WTC11 (cell line): ENCODE measurements at places on chromosomes 12 and 14. TPM values are rescaled to one million over a fixed set of nuclear protein-coding genes. Genes with fewer than 3 reads are reported as not detected.

Gene GIT2
- 21.4 to 22.3 TPM (median 21.7 TPM) in 3 replicates for total RNA-seq

Gene RND1
- total RNA-seq, result 7.6 to 9.1 TPM (median 8.5 TPM) in 3 replicates

Gene MOK
- total RNA-seq, result 2.0 to 2.7 TPM (median 2.6 TPM) in 3 replicates

Gene RDH11
- total RNA-seq, result 103 to 114 TPM (median 110 TPM) in 3 replicates

Gene FOXN3
- 143 to 170 TPM (median 147 TPM) in 3 replicates for total RNA-seq

Gene SERPINA9
- not detected in 3 replicates for total RNA-seq

Gene KCNH3
- total RNA-seq, result 0.27 to 0.44 TPM (median 0.44 TPM) in 3 replicates

Gene IFNG-AS1
- not detected in 3 replicates for total RNA-seq

Gene NPAS3
- total RNA-seq, result 1.8 to 3.2 TPM (median 1.8 TPM) in 3 replicates

Gene CCDC60
- 0.57 to 1.1 TPM (median 0.82 TPM) in 3 replicates for total RNA-seq

Gene GCH1
- total RNA-seq, result 9.2 to 10.3 TPM (median 9.8 TPM) in 3 replicates

DNA sequence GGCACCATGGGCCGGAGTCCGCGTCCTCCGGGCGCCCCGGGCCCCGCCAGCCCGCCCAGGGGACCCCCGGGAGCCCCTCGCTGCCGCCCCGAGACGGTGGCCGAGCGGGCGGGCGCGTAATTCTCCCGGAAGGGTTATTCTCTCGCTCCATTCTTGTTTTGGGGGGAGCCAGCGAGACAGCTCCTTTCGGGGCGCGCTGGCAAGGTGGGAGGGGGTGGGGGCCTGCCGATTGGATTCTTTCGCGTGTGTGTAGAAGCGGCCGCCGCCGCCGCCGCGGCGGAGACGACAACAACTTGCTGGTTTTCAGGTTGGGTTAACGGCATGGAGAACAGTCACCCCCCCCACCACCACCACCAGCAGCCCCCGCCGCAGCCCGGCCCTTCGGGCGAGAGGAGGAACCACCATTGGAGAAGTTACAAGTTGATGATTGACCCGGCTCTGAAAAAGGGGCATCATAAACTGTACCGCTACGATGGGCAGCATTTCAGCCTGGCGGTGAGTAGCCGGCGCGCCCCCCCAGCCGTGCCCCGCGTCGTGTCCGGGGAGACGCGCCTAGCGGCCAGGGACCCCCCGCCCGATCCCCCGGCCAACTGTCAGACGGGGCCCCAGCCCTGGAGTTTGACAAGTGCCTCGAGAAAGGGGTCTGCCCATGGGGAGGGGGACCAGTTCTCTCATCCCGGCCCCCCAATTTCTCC lies 755 bp downstream of the SETD1B start:
- H3K4me1 ChIP-seq, result peaks cover 28% of the 10 kb centered on the region
- peaks cover 16% of the 10 kb centered on the region for H3K36me3 ChIP-seq
- H3K27me3 ChIP-seq, result no peaks in the 10 kb centered on the region
- H3K27ac ChIP-seq, result no peak overlapping the region
- DNase-seq, result no peak
- H3K4me3 ChIP-seq, result peak overlapping the region; percentile 81

- no peaks in the 10 kb centered on the region for H3K27me3 ChIP-seq
- no peak for DNase-seq
- peaks cover 56% of the 10 kb centered on the region for H3K36me3 ChIP-seq
- H3K4me3 ChIP-seq, result no peak overlapping the region
- no peaks in the 10 kb centered on the region for H3K4me1 ChIP-seq
Measured at GRCh38 chr12:112149596-112149995, 24.2 kb downstream of the TRAFD1 start.

- H3K27me3 ChIP-seq, result no peaks in the 10 kb centered on the region
- H3K4me1 ChIP-seq, result peaks cover 8% of the 10 kb centered on the region
- no peaks in the 10 kb centered on the region for H3K36me3 ChIP-seq
- no peak overlapping the region for H3K27ac ChIP-seq
- H3K4me3 ChIP-seq, result no peak overlapping the region
Measured at GRCh38 chr14:50082784-50083466, 33.4 kb downstream of the VCPKMT start.

- no peak for DNase-seq
- H3K4me1 ChIP-seq, result 0 out of 2 replicates have a peak, but pooled peaks cover 3% of the 10 kb centered on the region
- H3K36me3 ChIP-seq, result peaks cover 56% of the 10 kb centered on the region
Measured at GRCh38 chr12:25710128-25710527, 157.0 kb upstream of the LMNTD1 start.

DNA sequence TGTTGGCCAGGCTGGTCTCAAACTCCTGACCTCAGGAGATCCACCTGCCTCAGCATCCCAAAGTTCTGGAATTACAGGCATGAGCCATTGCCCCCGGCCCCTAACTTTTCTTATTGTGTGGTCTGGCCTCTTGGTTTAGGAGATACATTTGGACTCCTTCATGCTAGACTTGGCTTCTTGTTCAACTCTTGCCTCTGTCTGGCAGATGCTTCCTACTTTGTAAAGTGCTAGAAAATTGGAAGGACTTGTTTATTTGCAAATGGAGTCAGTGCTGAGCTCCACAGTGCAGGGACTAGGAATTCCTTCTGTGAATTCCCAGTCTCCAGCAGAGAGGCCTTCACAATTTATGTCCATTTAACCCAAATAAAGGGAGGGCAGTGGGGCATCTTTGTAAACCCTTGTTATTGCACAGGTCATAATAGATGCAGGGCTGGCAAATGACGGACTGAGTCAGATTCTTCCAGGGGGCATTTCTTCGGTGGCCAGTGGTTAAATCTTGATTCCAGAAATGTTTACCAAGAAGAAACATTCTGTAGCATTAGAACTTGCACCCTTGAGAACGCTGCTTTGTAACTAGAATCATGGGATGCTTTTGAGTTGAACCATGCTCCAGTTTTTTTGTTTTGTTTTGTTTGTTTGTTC lies 73.8 kb upstream of the TBX3 start:
- H3K4me1 ChIP-seq, result peaks cover 3% of the 10 kb centered on the region
- H3K36me3 ChIP-seq, result no peaks in the 10 kb centered on the region
- no peaks in the 10 kb centered on the region; the same call in 1 of the 2 replicates for H3K27me3 ChIP-seq
- no peak overlapping the region; the same call in 1 of the 2 replicates for H3K27ac ChIP-seq
- DNase-seq, result no peak

DNA sequence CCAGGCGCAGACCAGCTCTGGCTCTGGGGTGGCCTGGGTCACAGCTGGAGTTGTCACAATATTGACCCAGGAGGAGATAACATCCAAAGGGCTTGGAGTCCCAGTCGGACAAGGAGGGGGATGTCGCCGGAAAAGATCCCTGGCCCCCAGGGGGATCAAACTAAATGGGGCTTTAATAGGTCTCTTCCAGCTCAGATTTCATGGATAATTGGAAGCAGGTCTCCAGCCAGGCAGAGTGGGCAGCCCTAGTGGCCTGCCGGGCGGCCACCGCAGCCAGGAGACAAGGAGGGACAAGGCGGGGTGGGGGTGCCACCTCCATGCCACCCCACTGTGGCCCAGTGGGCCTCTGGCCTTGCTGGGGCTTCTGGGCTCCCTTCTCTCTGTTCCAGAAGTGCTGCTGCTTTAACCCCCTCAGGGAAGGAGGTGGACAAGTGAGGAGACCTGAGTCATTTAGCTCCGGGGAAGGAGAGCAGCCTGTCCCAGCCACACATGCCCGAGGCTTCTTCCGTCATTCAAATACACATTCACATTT lies 23.1 kb upstream of the PGF start:
- no peak overlapping the region for H3K27ac ChIP-seq
- no peak overlapping the region for H3K4me3 ChIP-seq
- no peaks in the 10 kb centered on the region; the same call in 1 of the 2 replicates for H3K27me3 ChIP-seq
- H3K4me1 ChIP-seq, result peaks cover 34% of the 10 kb centered on the region
- H3K36me3 ChIP-seq, result no peaks in the 10 kb centered on the region
- no peak for DNase-seq

- no peak overlapping the region for H3K4me3 ChIP-seq
- H3K27me3 ChIP-seq, result peaks cover 14% of the 10 kb centered on the region
- DNase-seq, result no peak
- no peaks in the 10 kb centered on the region for H3K4me1 ChIP-seq
- peaks cover 28% of the 10 kb centered on the region for H3K36me3 ChIP-seq
Measured at GRCh38 chr12:62458626-62459025, 8.0 kb upstream of the MON2 start.

DNA sequence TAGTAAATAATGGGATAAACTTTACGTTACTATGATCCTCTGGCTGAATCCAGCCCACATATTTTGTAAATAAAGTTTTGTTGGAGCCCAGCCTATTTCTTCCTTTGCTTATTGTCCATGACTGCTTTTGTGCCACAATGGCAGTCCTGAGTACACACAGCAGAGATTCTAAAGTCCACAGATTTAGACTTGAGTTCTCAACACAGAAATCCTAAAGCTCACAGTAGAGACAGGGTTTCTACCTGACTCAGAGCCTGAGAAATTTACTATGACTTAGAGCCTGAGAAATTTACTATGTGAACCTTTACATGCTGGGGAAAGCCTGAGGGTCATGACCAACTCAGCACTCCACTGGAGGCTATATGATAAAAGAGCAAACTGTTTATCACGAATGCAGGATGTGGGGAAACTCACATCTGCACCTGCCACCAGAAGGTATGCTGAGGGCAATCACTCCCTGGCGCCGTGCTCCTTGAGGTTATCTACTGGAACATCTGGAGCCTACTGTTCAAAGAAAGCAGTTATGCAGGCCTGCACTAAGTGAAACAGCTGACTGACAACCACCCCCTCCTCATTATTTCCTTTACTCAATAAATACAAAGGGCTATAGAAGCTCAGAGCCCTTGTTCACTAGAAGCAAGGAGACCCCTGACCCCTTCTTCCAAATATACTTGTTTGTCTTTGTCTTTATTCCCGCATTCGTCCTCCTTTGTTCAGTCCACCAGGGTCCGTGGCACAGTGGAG lies 52.6 kb upstream of the BICD1 start:
- H3K27me3 ChIP-seq, result no peaks in the 10 kb centered on the region; the same call in 1 of the 2 replicates
- H3K27ac ChIP-seq, result no peak overlapping the region
- no peak overlapping the region for H3K4me3 ChIP-seq
- DNase-seq, result no peak
- H3K4me1 ChIP-seq, result peaks cover 16% of the 10 kb centered on the region

- H3K4me3 ChIP-seq, result peak overlapping the region; percentile 89
- H3K27ac ChIP-seq, result peak overlapping the region; percentile 98
- peak; percentile 32 for DNase-seq
- H3K4me1 ChIP-seq, result peaks cover 16% of the 10 kb centered on the region
- no peaks in the 10 kb centered on the region for H3K27me3 ChIP-seq
Measured at GRCh38 chr14:65101631-65102440, 481 bp downstream of the MAX start.

DNA sequence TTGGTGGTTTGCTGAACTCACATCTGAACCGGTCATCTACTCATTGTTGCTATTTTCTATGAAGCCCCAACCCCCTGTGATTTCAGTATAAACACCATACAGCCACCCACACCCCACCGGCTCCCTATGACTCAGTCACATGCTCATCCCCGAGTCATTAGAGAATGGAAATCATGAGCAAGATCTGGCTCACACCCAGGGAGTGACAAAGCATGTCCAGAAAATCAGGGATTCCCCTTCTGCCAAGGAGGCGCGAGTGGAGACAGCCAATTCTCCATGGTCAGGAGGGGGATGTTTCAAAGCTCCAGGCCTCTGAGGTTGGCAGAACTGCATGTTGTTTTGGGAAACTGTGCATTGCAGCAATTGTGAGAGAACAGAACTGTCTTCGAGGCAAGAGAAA lies 657.5 kb upstream of the TBX3 start:
- peaks cover 22% of the 10 kb centered on the region for H3K4me1 ChIP-seq
- H3K27ac ChIP-seq, result no peak overlapping the region

DNA sequence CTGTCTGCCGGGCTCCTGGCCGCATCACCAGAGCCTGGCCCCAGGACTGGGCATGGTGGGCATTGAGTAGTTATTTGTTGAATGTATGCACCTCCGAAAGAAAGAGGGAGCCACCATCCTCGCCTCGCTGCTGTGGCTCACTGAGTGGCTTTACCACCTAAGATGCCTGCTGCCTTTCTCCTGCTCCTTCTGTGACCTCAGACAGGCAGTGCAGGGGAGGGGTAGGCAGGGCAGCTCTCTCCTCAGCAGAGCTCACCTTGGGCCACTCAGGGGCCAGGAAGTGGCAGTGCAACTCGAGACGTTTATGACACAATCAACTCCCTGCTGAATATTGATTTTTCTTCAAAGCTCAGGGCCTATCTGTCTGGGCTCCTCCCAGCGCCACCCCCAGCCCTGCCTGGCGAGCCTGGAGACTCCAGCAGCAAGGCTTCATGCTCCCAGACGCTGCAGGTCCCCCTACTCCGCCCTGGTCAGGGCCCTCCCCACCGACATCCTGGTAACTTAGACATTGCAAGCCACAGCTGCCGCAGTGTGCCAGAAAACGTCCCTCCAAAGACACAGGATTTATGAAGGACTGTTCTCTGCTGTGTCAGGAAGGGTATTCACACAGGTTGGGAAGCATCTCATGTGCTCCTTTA lies 84.3 kb upstream of the DIO3 start:
- H3K4me3 ChIP-seq, result peak overlapping the region; percentile 6; the same call in 1 of the 2 replicates
- H3K4me1 ChIP-seq, result peaks cover 18% of the 10 kb centered on the region
- no peaks in the 10 kb centered on the region for H3K27me3 ChIP-seq
- H3K27ac ChIP-seq, result peak overlapping the region; percentile 80

GRCh38 chr14:68794130-68794850 lies 1.4 kb upstream of the ZFP36L1 start:
- peaks cover 48% of the 10 kb centered on the region for H3K4me1 ChIP-seq
- H3K27me3 ChIP-seq, result no peaks in the 10 kb centered on the region; the same call in 1 of the 2 replicates
- peak; percentile 37 for DNase-seq
- H3K27ac ChIP-seq, result peak overlapping the region; percentile 100

DNA sequence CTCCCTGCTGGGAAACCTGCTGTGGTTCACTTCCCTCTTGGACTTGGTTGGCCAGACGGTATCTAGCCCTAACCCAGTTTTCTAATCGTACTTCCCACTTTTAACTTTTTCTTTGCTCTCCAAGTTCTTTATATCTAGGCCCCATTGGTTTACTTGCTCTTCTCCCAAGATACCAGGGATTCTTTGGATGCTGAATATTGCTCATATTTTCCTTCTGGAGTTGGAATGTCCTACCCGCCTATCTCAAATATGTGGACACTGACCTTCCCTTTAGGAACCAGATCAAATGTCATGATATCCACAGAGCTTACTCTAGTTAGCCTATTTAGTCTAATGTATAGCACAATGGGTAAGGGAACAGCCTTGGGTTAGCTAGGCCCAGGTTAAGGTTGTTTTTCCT lies 228.6 kb downstream of the DACT1 start:
- DNase-seq, result no peak
- H3K4me3 ChIP-seq, result no peak overlapping the region
- no peaks in the 10 kb centered on the region for H3K4me1 ChIP-seq
